ENCODE measurements at places on chromosomes 5 and 9.
A peak's percentile ranks its signal among the peaks of the same experiment; 100 is the strongest.

GRCh38 chr9:112129246-112129645 lies 45.9 kb downstream of the SUSD1 start:
- no peak for DNase-seq

- no peak for DNase-seq
Measured at GRCh38 chr9:135724186-135724787, 22.3 kb downstream of the KCNT1 start.

- no peak for DNase-seq
Measured at GRCh38 chr5:41012318-41012717, 58.8 kb downstream of the MROH2B start.

- peak; percentile 65 for DNase-seq
Measured at GRCh38 chr9:37408933-37409710, 13.4 kb upstream of the GRHPR start.

DNA sequence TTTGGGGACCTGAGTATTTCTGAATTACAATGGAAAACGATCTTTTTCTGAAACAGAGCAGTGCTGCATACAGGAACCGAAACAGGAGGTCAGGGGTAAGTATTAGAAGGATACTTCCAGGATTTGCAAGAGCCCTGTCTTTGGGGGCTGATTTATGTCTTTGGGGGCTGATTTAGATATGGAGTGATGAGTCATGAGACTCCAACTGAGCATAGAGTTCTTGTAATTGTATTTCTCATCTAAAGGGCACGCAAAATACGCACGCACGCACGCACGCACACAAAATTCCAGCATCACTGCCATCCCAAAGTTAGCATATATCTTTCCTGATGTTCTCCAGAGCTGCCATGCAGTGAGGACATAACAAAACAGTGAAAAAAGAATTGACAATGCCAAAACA lies 414.8 kb upstream of the CCNH start:
- no peak for DNase-seq

GRCh38 chr5:73792687-73793320 lies 166.8 kb downstream of the ARHGEF28 start:
- DNase-seq, result peak; percentile 37

GRCh38 chr9:122095010-122095767 lies 2.1 kb upstream of the TTLL11 start:
- peak; percentile 12 for DNase-seq

DNA sequence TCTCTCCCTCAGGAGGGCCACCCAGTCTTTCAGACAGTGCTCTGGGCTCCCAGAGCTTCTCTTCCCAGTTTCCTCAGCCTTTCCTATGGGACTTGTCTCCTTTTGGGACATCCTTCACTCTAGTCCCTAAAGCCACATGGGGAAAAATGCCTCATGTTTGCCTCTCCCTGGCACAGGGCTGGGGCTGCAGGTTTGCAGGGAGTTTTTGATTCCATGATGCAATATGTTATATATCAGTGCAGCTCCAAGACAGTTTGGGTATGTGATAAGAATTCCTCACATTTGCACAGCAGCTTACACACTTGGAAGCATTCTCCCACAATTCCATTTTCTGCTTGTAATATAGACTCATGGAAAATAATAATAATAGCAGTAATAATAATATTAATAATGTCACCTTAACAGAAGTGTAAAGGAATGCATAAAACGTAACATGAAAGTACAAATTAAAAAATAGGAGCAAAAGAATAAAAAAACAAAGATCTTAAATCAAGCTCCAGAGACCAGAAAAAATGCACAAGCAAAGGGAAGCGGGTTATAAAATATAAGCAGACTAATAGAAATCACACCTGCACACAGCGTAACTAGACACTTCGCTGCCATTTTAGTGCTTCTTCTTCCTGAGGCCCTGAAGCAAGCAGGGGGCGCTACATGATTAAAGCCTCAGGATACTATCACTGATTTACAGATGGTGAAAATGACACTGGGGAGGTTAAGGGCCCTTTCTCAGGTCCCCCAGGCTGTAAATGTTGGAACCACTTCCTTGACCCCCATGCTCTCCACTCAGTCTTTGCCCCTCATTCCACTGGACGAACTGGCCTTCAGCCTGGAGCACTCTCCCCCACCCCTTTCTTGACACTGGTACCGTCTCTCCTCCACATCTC lies 70.0 kb upstream of the IL17B start:
- DNase-seq, result no peak

DNA sequence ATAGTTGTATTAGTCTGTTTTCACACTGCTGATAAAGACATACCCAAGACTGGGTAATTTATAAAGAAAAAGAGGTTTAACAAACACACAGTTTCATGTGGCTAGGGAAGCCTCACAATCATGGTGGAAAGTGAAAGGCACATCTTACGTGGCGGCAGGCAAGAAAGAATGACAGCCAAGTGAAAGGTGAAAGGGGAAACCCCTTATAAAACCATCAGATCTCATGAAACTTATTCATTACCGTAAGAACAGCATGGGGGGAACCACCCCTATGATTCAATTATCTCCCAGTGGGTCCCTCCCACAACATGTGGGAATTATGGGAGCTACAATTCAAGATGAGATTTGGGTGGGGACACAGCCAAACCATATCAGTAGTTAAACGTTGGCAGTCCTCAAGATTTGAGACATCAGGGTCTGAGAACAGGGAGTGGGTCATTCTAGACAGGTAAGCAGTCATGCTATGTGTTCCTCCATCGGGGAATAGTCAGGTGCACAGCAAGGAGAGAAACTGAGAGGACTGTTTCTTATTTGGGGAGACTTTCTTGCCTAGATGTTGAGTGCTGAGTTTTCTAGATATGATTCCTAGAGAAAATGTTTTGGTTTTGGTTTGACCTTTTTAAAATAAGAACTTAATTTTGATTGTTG lies 45.8 kb upstream of the ENTREP1 start:
- DNase-seq, result peak; percentile 19

GRCh38 chr5:108762660-108763059 lies 15.0 kb downstream of the FER start:
- no peak for DNase-seq

- DNase-seq, result no peak
Measured at GRCh38 chr9:19768798-19769197, 20.0 kb downstream of the SLC24A2 start.

- no peak for DNase-seq
Measured at GRCh38 chr9:108642871-108643270, 212.9 kb downstream of the ACTL7B start.

DNA sequence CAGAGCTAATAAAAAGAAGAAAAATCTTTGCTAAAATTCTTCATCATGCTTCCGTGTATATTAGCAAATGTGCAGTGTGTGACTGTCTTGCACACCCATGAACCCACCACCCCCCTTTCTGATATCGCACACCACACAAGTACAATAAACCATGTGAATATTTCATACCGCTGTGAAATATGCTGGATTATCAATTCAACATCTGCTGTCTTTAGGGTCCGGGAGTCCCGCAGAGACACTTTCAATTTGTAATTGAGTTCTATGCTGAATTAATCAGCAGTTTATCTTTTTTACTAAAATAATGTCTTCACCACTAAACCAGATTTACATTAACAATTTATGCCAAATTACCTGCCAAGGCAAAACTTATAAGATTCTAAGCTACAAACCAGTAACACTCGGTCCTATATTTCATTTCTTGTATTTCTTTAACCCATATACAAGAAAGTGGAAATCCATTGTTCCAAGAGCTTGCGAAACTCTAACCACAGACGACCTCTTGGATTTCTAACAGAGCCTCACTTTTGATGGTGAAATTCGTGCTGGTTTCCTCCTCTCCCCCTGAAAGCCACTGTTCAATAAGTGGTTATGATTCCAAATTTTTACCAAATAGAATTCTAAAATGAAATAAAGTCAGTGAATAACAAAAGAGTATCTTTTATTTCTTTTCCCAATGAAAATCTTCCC lies 44.2 kb downstream of the PSMB7 start:
- DNase-seq, result no peak

DNA sequence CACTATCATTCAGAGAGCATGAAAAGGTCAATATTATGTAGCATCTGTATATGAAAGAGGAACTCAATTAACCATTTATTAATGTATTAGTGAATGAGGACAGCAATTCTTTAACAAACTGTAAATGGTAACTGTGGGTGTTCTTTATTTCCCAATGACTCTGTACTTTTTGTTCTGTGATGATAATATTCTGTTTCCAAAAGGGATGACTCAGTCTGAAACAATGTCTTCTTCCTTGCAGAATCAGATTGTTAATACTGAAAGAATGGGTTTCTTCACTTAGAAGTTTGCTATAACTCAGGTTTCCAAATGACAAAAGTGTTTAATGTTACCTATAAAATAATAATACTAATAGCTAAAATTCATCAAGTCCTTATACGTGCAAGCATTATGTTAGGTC lies 1518.7 kb upstream of the WWC1 start:
- DNase-seq, result no peak

DNA sequence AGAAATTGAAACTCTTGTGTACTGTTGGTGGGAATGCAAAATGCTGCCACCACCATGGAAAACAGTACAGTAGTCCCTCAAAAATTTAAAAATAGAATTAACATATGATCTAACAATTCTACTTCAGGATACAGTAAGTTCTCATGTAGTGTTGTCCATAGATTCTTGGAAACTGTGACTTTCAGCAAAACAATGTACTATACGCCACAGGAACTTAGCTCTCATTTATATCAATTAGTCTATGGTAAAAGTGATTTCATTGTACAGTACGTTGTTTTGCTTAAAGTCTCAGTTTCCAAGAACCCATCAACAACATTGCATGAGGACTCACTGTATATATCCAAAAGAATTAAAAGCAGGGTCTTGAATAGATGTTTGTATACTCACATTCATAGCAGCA lies 233.5 kb upstream of the GAS1 start:
- DNase-seq, result no peak

DNA sequence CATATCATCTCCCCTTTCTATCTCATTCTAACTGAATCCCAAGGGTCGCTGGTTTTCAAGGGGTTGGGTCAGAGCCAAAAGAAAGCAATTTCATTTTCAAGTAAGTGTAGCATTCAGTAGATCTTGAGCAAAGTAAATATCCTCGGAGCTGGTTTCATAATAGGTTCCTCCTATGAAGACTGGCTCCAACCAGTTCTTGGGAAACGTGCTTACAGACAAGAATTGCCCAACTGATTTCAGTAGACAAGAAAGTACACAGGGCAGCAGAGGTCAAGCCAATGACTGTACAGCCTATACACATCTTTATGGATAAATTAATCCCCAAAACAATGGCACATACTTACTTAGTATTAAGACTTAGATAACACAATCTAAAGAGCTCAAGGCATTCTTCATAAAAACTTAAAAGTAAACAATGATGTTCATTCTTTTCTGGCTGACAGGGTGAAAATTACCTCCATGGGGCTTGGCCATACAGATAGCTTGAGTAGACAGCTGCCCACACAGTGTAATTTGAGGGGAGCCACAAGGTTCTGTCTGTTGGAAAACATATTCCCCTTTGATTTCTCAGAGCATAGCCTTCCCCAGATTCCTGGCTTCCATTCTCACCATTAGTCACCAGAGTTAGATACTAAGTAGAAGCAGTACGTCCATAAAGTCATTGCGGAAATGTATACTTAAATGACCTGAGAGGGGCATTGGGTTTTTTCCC lies 163.9 kb downstream of the ARRDC3 start:
- no peak for DNase-seq

GRCh38 chr5:60333005-60333571 lies 366.9 kb downstream of the DEPDC1B start:
- DNase-seq, result no peak

- no peak for DNase-seq
Measured at GRCh38 chr9:79969393-79970145, 397.8 kb downstream of the TLE4 start.

DNA sequence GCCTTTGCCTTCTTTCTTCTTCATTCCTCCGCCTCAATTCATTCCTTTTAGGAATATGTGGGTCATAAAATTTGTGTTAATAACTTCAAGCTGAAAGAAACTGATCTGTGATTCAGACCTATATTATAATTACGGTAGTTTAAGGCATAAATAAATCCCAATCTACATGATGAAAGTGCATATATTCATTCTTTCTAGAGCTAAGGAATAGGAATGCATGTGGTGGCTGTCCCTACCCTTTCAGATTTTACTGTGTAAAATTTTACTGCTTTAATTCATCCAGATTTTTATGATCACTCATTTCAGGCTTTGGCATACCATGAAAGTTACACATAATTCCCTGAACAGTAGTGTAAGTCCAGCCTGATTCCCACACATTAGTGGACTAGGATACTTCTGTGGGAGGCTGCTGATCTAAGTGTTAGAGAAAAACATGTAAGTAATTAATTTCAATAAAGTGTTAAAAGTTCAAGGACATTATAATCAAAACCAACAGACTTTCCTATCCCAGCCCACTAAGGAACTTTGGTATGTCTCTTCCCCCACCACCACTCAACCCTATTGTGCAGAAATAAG lies 83.1 kb downstream of the HINT1 start:
- DNase-seq, result no peak

GRCh38 chr9:91258451-91258850 lies 103.3 kb downstream of the AUH start:
- DNase-seq, result no peak

GRCh38 chr5:77356740-77357139 lies 135.4 kb downstream of the WDR41 start:
- DNase-seq, result peak; percentile 20

GRCh38 chr5:10467281-10468198 lies 25.9 kb downstream of the ROPN1L start:
- no peak for DNase-seq

GRCh38 chr9:112239284-112239683 lies 64.2 kb upstream of the SUSD1 start:
- no peak for DNase-seq

DNA sequence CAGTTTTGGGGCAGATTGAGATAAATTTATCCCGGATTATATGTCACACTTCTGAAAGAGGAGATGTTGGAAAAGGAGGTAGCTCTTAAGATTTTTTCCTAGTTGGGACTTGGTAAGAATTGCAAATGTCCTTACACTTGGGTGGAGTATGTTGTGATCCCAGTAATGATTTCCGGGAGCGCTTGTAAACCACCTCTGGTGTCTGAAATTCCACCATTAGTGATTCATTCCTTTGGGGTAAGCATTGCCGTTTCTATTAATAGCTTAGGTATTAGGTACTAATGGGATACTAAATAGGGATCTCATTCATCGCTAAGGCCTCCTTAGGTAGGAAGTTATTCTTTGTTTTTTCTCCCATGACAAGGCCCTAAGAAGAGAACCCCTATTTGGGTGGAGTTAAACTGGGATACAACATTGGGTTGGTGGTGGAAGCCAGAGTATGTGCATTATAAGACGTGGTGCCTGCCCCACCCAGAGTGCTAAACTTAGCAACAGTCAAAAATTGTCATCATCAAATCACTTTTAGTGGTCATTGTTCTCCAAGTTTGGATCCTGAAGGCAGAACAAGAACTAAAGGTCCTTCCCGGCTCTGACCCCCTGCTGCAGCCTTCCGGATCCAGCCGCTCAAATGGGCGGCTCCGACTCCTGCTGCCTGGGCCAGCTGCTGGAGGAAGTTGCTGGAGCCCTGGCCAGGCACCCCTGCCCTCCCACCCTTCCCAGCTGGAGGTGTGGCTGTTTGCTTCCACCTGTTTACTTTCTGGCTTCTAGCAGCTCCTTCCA lies 31.7 kb upstream of the DAB2IP start:
- no peak for DNase-seq

All from stimulated activated CD4-positive, alpha-beta T cell treated with anti-CD3 and anti-CD28 coated beads, Interleukin-12 subunit alpha, Interleukin-12 subunit beta, amount 100 ng/mL, for 48 hours (primary cell).